ENCODE measurements at places on chromosomes 13 and 19.

GRCh38 chr19:11339254-11340098, at the start of gene RAB3D:
TSS of gene RAB3D (minus strand) at chr19:11339657. CDS start at chr19:11337399, 2,258 bp downstream.
- peak; percentile 96 for DNase-seq

DNA sequence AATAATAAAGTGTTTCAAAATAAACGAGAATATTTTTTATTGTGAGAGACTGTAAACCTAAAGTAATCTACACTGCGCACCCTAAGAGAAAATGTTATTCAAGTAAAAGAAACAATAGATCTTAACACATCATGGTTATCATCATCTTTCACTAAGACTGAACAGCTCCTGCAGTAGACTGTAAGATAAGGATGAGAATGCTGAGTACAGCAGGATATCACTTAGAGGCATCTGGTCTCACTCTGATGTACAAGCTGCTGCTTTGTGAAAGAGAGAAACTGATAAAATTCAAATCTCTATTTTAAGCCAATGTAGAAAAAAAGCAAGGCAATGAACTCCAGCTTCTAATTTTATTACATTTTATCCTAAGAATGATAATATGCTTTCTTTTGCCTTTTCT, 261.7 kb upstream of the HTR2A start:
- DNase-seq = no peak

DNA sequence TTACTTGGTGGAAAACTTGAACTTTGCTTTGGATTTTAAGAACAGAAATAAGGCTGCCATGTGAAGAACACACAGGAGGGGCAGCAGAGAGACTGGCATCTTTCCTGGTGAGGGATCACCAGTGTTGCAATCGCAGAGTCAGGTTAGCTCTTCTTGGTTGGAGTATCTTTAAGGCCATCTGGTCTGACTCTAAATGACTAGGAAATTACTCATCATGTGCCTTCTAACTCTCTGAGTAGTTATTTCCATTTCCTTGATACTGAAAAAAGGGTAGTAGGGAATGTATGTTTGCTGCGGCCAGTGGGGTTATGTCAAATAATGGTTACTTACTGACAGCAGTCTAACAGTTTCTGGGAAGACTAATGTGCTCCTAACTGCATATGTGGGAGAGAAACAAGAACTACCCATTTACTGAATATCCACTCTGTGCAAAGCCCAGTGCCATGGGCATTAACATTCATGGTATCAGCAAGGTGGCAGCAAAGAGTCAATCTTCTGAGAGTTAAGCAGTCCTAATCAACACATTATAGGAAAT, 122.1 kb downstream of the COG6 start:
- DNase-seq = peak; percentile 8

GRCh38 chr13:73531014-73531413, 472.2 kb downstream of the KLF5 start:
- DNase-seq = no peak

GRCh38 chr13:111304603-111305289, 15.7 kb upstream of the TEX29 start:
- DNase-seq = no peak

DNA sequence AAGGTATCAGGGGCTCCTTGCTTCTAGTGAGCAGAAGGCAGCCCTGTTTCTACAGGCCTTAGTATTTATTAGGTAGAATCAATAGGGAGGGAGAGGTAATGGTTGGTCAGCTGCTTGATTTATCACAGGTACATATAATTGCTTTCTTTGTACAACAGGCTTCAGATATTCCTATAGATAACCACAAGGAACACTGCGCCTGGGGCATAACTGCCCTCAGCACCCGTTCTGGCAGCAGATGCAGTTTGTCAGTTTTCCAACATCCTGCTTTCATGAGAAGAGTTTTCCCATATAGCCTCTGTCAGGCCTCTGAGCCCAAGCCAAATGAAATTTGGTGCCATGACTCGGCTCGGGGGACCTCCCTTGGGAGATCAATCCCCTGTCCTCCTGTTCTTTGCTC, 12.4 kb upstream of the ZNF486 start:
- DNase-seq = no peak

DNA sequence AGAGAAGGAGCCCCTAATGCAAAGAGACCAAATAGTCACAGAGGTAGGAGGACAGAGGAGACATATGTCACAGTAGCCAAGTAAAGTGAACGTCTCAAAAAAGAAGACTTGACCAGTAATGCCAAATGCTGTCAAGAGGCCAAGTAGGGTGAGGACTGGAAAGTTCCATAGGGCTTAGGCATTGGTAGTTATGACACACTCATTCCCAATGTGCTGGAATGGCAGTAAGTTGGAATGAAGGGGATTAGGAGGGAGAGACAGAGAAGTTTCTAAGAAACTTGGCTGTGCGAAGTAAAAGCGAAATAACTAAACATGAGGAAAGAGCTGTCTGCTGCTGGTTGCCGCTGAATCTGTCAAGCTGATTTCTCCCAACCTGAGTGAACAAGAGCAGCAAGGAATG, 14.9 kb upstream of the FRY start:
- no peak for DNase-seq

- no peak for DNase-seq
These were observed 24.2 kb downstream of the RANBP3 start for GRCh38 chr19:5953680-5954213.

GRCh38 chr13:25920277-25920676, 131.5 kb downstream of the SHISA2 start:
- DNase-seq = no peak

DNA sequence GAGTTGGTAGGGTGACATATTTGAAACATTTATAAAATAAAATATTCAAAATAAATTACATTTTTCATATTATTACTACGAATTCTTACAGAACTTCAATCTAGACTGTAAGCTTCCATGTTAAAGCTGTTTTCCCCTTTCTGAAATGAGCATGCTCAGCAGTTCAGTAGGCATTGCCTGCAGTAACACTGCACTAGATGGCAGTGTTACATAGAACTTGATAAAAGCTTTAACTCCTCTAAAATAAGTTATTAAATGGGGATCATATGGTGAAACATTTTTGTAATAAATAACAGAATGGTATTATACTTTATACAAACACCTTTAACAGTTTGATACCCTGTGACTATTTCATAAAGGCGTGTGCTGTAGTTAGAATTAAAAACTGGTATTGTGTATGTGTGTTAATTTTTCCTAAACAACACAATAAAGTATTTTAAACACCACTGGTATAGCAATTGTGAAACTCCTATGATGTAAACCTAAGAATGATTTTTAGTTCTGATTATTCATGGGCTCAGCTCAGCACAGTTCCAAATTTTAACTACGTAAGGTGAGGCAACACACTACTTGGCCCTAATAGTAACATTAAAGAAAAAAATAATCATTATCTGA, 11.6 kb upstream of the GPR18 start:
- DNase-seq = peak; percentile 34

DNA sequence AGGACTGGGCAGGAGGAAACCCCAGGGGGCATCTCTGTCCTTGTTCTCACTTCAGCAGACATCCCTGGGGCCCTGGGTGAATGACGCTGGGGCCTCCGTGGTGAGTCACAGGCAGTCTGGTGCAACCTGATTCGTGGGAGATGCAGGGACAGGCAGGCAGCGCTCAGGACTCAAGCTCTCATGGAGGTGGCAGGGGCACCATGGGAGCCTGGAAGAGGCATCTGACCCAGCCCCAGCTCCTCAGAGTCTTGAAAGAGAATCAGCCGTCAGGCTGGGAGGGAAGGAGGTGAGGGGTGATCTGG, 14.0 kb upstream of the PTOV1 start:
- no peak for DNase-seq

DNA sequence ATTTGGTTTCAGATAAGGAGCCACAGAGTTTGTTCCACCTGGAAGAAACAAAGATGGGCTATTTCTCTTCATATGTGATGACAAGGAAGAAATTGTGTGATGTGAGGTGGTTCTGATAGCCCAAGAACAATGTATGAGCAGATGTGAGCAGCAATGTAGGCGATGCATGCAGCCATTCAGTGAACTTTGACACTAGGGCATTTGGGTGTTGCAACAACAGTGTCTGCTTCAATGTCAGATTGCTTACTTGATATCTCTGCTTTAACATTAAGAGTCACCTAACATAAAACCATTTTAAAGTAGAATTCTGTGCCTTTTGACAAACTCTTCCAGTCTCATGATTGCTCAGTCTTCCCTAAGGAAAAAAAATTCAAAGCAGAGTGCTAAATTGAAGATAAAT, 865.4 kb downstream of the SLITRK6 start:
- DNase-seq = no peak

DNA sequence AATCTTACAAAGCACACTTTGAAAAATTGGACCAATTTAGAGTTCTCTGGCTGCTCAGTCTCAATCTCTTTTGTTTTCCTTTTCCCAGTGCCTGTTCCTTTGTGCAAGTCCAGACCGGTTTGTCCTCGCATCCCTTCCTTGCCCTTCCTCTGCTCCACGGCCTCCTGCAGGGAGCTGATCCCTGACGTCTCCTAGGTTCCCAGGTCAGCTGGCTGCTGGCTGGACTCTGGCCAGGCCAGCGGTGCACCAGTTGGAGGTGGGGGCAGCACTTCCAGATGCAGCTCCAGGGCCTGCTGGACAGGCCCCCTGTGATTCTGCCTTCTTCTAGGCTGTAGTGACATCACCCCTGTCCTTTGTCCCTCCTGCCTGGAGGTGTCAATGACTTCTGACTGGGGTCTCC, 44.0 kb upstream of the KPNA3 start:
- peak; percentile 55 for DNase-seq

GRCh38 chr13:42524487-42525034, 49.4 kb upstream of the TNFSF11 start:
- no peak for DNase-seq

GRCh38 chr19:45153339-45154063, 7.3 kb downstream of the NKPD1 start:
- no peak for DNase-seq

DNA sequence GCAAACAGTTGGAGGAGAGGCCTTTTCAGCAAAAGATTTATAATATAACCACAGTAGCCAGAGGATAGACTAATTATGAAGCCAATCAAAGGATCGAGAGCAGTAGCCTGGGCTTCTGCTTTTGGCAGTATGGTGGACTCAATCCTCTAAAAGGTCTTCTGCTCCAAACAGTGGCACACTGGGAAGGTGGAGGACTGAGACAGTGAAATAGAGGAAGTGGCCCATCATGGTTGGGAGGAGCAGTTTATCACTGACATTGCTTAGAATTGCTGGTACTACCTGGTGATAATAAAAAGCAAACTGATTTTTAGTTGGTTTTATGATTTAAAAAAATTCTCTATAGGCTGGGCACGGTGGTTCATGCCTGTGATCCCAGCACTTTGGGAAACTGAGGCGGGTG, 20.9 kb upstream of the PLAUR start:
- no peak for DNase-seq

DNA sequence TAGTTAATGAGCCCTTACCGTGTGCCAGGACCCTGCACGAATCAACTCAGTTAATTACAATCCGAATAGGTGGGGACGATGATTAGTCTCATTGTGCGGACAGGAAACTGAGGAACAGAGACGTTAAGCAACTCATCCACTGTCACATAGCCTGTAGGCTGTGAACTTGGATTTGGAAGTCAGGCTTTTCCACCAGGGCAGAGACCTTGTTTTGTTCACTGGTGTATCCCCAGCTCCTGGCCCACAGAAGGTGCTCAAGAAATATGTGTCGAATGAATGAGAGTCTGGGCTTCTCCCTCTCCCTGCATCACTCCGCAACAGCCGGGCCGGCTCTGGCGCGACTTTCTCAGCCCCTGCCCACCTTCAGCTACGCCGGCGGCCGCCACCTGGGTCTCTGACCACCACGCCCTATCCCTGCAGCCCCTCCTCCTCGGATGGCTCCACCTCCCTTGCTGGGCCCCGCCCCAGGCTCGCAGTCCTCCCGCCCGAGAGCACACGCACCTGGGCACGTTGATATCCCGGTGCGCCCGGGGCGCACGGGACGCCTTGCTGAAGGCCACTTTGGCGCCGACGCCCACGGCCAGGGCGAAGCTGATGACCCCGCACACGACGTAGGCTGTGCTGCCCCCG, 1.3 kb downstream of the SHISA7 start:
- peak; percentile 79 for DNase-seq

GRCh38 chr19:45826934-45827333, 11.8 kb upstream of the RSPH6A start:
- DNase-seq = peak; percentile 75

DNA sequence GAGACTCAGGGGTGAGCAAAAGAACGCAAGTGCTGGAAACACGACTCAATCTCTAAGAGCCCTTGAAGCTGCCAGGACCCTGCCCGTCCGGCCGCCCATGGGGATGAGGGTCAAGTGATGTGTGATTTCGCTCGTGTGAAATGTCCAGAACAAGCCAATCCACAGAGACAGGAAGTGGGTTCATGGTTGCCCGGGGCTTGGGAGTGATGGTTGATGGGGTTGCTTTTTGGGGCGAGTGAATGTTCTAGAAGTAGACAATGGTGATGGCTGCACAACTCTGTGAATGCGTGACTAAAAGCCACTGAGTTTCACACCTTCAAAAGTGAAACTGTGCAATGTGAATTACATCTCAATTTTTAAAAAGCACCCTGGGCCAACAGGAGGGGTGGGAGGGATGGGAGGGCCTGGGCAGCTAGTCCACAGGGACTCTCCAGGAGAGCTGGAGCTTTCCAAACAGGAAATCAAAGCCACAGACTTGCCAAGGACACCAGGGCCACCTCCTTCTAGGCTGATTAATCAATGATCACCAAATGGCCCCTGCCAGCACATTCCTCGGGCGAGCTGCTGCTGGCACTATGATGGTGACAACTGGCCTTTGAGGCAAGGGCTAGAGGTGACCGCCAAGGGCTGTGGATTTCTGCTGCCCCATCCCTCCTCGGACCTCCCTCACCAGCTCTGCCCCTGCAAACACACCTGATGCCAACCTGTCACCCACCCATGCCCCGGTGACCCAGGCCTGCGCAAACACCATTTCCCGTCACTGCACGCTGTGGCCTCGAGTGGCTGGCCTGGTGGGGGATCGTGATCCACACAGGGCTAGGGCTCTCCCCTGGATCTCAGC, 14.0 kb downstream of the DPP9 start:
- DNase-seq = no peak

Measured in WERI-Rb-1 (cell line).